ENCODE measurements at places on chromosomes 3 and 15.

GRCh38 chr15:81299630-81300273, 24.2 kb downstream of the STARD5 start:
- no peak for DNase-seq

- DNase-seq = no peak
Observed at GRCh38 chr3:152729906-152730305, 105.0 kb upstream of the P2RY1 start.

DNA sequence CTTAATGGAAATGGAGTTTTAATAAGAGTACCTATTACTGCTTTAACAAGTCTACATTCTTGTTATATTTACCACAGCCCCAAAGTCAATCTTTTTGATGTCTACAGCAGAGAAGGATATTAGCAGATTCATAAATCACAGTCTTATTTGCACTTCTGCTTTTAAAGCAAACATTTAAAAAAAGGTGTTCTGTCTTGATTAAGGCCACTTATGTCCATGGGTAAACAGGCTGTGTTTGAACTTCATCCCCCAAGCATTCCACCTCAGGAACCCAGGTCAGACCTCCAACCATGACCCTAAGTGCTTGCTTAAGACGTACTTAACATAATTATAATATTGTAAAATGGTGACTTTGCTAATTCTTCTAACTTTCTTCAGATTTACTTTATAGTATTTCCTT, 113.4 kb downstream of the CMSS1 start:
- DNase-seq = no peak

- no peak for DNase-seq
Observed at GRCh38 chr15:99630607-99631131, 64.9 kb downstream of the MEF2A start.

DNA sequence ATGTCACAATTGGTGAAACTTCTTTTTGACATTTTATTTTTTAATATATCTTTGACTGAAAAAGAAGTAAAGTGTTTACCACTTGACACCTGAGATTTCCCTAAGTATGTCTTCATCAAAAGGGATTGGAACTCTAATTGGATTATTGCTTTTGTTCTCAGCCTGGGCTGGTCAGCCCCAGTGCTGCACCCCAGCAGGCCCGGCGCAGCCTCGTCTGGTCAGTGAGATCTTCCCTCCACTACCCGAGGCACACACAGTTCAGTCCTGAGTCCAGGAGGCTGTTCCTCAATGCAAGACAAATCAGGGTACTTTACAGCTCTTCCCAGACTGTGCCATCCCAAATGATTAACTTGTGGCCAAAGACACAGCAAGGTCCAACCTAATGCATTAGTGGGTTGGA, 146.9 kb upstream of the SEMA6D start:
- DNase-seq = no peak

DNA sequence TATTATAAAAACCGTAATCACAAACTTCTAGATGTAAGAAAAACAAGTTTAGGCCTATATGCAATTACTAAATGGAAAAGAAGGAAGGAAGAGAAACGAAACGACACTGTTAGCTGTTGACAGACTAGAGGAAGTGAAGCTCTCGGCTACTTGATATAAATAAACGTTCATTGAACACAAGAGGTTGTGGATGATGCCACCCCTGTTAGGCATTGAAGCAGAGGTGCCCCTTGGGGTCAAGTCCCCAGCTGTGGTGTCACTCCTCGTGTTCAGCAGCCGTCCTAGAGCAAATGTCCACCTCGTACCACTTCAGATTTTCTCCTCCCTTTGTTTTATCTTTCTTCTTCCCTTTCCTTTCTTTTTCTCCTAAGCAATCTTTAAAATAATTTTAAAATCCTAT, 146.5 kb upstream of the UBE2E1 start:
- no peak for DNase-seq

DNA sequence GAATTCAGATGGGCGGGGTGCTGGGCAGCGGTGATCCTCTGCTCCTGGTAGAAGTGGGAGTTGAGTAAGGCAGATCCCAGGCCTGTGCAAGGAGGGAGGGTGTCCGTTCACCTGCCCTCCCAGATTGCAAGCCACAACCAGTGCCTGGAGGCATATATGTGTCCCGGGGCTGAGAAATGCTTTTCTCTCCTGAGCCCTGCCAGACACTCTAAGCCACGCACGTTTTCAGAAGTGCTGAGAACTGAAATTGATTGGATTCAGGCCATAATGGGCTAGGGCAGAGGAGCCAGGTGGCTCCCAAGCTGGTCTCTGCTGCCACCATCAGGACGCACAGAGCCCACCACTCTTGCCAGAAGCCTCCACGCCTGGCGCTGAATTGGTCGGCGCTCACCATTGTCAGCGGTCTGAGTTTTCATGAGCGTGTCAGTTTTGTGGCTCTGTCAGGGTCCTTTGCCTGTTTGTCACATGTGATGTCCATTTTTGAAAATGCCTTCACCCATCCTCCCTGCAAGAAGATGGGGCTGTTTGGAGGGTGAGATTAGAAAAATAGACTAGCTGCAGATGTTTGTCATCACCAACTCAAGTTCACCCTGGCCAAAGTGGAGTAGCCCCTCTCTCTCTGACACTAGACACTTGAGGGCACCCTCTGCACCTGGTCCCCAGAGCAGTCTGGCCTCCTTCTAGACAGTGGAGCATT, 15.4 kb upstream of the BFSP2 start:
- peak; percentile 7 for DNase-seq

DNA sequence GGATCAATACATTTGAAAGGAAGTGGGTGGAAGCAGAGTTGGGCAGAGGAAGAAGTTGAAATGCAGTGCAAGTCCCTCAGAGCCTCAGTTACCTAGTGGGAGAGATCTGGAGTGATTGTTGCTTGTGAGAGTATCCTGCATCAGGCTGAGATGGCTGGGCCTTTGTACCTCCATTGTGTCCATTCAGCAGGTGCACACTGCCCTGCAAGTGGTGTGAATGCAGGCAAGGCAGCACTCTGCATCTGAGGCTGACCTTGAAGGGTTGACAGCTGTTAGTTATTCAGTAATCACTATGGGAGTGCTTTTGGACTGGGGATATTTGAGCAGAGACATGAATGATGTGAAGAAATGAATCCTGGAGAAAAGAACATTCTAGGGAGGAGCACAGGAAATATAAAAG, 25.2 kb downstream of the ATP6V1A start:
- DNase-seq = no peak

GRCh38 chr15:85704720-85705429, 89.8 kb downstream of the KLHL25 start:
- DNase-seq = no peak

DNA sequence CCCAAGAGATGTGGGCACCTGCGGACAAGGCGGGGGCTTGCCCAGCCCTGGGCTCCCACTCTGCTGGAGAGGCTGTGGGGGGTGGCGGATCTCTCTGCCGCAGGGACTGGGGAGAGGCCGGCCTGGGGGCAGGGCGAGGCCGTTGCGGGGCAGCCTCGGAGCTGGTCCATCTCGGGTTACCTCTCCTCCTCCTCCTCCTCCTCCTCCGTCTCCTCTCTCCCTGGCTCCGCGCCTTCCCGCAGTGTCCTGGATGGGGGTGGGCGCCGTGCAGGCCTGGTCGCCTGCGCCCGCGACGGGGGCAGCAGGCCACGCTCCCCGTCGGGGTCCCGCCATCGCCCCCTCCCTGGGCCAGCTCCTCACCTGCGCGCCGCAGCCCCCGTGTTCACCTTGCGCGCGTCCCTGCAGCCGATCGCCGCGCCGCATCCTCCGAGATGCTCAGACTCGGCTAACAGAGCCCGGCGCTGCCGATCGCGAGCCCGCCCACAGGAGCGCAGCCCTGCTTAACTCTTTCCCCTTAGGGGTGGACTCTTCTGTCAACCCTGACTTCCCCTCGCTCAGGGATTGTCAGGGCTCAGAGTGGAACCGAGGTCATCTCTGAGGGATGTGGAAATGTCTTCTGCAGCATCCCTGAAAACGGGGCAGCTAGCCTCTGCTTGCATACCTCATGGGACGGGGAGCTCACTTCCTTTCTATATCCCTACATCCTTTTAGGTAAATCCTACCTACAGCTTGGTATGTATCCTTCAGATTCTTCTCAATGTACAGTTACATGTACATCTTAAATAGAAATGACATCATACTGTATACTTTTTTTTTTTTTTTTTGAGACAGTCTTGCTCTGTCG, at the start of gene PRRT3:
Gene PRRT3 (minus strand): TSS at position 447 of the 844 bp plus-strand sequence. CDS start 2,293 bp downstream, outside the sequence.
- no peak for DNase-seq

DNA sequence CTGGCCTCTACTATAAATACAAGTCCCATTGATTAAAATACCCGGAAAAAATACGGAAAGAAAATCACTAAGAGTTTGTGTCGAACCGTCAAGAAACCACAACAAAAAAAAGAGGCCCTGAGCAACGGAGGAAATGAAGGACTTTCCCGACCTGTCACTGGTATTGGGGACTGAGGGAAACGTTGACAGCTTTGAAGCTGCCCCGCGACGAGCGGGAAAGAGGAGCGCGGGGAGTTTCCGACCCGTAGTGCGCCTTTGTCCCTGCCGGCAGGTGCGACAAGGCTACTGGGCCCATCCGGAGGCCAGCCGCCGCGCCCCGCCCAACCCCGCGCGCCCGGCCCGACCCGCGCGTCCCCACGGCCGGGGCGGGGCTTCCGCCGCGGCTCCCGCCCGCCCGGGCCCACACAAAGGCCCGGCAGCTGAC, 416 bp downstream of the PBRM1 start:
- no peak for DNase-seq

DNA sequence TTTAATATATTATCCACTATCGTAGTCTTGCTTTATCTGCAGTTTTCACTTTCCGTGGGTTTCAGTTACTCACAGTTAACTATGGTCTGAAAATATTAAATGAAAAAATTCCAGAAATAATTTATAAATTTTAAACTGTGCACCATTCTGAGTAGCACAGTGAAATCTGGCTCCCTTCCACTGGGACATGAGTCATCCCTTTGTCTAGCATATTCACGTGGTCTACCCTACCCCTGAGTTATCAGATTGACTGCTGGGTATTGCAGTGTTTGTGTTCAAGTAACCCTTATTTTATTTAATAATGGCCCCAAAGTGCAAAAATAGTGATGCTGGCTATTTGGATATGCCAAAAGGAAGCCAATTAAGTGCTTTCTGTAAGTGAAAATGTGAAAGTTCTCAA, 539.5 kb upstream of the AGTR1 start:
- no peak for DNase-seq

DNA sequence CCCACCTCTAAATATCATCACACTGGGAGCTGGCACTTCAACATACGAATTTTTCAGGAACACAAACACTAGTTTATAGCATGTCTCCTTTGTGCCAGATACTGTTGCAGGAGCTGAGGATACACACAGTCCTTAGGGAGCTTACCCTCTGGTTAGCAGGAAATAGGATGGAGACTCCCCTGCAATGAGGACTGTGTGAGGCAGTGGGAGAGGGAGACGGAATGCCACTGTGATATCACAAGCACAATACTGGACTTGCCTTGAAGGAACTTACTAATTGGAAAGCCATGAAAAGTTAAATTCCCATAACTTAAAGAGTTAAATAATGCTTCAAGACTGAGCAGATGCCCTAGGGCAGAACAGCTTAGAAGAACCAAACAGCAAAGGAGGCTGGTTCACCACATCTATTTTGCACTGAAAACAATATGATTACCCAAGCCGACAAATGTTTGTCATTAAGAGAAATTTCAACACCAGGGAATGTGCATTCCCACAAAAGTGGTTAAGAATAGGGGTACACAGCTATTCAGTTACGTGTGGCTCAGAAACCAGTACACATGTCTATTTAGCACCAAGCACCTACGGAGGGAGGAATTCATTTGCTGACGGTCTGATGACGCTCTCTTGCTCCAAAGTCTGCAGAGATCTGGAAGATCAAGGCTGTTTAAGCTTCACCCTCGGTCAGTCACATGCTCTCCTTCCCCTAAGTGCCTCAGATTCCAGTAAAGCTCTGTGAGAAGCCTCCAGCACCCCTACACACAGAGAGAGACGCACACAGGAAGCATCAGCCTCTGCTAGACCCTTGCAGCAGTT, 5.2 kb downstream of the TBC1D2B start:
- DNase-seq = peak; percentile 81

GRCh38 chr3:58824285-58824684, 157.7 kb upstream of the FAM3D start:
- DNase-seq = no peak

- no peak for DNase-seq
Observed at GRCh38 chr3:19547665-19548464, 386.2 kb downstream of the EFHB start.

DNA sequence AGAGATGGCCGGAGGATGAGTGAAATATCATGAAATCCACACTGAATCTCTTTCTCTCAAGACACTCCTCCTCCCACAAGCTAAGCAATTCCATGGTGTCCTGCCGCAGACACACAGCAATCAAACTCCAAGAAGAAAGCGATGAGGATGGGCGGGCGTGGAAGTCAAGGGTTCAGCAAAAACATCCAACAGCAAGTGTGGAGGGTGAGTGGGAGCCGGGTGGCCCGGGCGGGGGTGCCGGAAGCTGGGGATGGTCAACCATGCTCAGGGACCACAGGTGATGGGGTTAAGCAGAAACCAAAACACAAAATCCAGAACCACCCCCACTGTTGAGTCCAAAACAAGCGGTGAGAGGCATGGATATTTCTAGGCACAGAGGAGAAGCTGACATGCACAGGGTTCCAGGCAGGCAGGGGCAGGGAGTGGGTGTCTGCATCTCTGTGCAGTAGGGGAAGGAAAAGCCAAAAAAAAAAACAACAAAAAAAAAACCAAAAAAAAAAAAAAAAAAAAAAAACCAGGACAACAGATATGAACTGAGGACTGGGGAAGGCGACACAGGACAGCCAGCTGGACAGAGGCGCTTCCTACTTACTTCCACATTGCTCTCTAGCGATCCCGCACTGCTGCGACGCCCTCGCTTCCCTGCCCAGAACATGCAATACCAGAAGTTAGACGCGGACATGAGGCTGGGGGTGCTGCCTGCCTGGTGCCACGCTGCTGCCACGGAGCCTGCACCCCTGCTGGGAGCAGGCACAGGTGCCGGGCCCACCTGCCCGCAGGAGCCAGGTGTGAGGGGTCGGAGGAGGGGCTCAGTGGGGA, 61.0 kb upstream of the RPL32 start:
- no peak for DNase-seq

GRCh38 chr3:62187022-62187431, 186.3 kb downstream of the FEZF2 start:
- no peak for DNase-seq

All from AG09319 (cell line).